ENCODE measurements at places on chromosomes 12 and 14.

GRCh38 chr12:62882140-62882539 is 52.8 kb downstream of the PPM1H start:
- DNase-seq, result no peak

DNA sequence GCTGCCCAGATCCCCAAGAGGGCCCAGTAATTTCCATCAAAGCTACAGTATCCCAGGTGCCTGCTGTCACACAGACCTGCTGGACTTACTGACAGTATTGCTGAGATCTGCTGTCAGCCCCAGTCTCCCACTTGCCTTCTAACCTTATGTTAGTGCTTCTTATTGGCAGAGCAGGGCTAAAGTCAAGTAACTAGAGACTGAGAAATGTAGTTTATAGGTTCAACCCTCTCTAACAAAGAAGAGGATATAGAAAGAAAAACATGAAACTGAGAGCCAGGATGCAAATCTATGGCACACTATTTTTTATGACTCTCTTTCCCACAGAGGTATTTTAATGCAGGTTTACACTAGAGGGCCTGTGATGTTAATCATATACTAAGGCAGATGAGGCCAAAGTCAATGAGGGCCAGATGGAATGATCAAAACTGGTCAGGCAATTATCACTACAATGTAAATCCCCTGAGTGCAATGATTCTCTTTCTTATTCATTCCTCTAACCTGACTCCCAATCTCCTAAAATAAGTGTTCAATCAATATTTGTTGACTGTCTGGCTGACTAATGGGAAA is 781.9 kb downstream of the VRK1 start:
- no peak for DNase-seq

DNA sequence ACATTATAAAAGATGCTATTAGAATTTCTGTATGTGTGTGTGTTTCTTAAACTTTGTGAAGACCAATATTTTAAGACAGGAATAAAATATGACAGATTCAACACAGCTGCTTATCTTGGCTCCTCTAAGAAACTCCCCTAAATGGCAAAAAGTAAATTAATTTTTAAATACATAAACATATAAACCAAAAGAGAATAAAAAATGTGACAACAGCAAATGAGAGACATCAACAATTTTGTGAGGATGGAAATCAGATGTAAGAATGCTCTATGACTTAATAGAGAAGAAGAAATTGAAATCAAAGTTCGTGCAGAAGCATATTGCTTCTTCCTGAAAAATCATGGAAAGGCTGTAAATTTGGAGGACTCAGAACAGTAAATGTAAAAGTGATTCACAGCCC is 1083.8 kb downstream of the FLRT2 start:
- no peak for DNase-seq

- DNase-seq, result no peak
Observed at GRCh38 chr12:48002414-48002730, 1.9 kb downstream of the COL2A1 start.

DNA sequence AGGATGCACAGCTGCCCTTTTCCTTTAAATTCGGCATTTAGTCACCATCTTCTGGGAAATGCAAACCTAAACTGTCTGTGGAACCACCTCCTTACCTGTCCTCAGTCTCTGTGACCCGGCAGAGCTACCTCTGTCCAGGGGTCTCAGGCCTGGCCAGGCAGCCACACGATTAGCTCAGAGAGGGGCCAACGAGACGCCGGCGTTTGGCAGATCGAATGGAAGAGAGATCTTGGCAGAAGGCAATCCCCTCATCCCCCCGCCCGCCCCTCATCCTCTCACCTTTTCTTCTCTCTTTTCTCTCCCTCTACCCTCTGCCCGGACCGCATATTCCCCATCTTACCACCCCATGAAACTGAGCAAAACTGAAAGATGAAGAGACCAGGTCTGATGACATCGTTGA is 101.0 kb downstream of the PIWIL1 start:
- no peak for DNase-seq

DNA sequence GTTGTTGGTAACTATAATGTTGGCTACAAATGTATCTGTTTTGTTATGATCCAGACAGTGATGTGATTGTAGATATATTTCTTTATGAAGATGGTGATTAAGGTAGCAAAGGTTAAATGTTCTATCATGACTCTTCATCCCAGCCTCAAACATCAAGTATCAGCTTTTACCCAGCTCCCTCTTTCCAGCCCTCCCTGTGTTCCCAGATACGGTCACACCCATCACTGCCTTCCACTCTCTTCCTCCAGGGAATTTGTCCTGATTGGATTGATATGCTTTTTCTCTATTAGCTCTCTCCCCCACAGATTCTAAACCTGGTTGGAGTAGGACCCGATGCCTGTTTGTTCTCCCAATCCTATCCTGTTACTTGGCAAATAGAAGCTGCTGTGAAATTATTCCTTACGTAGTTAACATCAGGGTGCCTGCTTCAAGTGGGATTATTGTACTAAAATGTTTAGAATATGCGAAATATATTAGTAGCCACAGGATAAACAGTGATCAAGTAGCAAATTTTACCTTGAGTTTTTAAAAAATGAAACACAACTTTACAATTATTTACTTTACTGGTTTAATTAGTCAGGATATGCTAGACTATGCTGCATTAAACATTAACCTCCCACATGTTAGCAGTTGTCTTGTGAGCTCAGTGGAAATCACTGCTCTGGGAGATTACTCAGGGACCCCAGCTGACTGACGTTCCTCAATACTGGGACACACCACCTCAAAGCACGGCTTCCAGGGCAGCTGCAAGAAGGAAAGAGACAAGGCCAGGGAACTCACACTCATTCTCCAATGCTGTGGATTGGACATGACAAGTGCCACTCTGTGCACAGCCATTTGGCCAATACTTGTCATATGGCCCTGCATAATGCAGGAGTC is 165.3 kb downstream of the ALX1 start:
- DNase-seq, result no peak

DNA sequence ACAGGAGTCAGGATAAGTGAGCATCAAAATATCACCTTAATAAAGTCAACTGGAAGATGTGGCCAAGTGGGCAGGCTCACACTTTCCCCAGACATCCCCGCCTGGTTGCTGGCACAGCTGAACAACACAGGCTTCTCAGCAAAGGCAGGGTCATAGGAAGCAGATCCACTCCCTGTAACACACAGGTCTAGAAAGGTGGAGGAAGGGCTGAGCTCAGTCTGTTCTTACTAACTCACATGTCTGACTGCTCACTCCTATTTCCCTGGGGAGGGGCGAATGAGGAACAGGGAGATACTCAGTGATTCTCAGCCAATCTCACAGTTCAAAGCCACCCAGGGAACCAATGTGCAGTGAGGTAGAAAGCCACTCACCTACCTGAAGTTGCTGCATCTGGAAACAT is 45.0 kb upstream of the AMN1 start:
- DNase-seq, result no peak

Measured in cerebellar cortex (tissue), 1 donor.